ENCODE measurements at places on chromosomes 6 and 20. TPM values are rescaled to one million over a fixed set of nuclear protein-coding genes. Genes with fewer than 3 reads are reported as not detected.

GRCh38 chr20:57482148-57482547 lies 42.8 kb downstream of the CTCFL start:
- DNase-seq, result peak; percentile 71

TSHZ2 gene
- 0.07 TPM for total RNA-seq

CDSN gene
- total RNA-seq, result not detected

- no peak for DNase-seq
Measured at GRCh38 chr20:15675813-15676484, 897.3 kb downstream of the KIF16B start.

PACSIN1 gene
- total RNA-seq, result 3.4 TPM
